ENCODE measurements at places on chromosomes 2 and 18.

- DNase-seq: no peak
Measured at GRCh38 chr2:12769492-12770105, 52.9 kb downstream of the TRIB2 start.

GRCh38 chr2:179551539-179552045 lies 287.0 kb upstream of the SESTD1 start:
- no peak for DNase-seq

DNA sequence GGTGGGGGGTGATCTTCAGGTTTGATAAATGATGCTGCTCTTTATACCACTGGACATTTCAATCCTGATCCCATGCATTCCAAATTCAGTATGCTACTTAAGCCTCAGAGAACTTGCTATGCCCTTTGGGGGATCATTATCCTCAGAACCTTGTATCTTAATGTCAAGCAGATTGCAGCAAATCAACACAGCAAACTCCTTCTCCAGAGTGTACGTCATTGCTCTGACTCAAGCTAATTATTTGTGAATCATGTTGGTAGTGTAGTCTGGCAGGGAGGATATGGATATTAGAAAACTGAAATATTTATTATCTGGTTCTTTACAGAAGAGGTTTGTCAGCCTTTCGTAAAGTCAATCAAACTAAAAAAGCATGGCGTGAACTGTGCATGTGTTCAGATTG lies 562.5 kb upstream of the FAM98A start:
- DNase-seq: no peak

GRCh38 chr2:9168821-9169221 lies 37.8 kb upstream of the ASAP2 start:
- DNase-seq: no peak

GRCh38 chr2:162261032-162261945 lies 18.0 kb upstream of the FAP start:
- peak; percentile 62 for DNase-seq

- DNase-seq: peak; percentile 85
Measured at GRCh38 chr2:174341293-174341994, 6.7 kb downstream of the SP9 start.

DNA sequence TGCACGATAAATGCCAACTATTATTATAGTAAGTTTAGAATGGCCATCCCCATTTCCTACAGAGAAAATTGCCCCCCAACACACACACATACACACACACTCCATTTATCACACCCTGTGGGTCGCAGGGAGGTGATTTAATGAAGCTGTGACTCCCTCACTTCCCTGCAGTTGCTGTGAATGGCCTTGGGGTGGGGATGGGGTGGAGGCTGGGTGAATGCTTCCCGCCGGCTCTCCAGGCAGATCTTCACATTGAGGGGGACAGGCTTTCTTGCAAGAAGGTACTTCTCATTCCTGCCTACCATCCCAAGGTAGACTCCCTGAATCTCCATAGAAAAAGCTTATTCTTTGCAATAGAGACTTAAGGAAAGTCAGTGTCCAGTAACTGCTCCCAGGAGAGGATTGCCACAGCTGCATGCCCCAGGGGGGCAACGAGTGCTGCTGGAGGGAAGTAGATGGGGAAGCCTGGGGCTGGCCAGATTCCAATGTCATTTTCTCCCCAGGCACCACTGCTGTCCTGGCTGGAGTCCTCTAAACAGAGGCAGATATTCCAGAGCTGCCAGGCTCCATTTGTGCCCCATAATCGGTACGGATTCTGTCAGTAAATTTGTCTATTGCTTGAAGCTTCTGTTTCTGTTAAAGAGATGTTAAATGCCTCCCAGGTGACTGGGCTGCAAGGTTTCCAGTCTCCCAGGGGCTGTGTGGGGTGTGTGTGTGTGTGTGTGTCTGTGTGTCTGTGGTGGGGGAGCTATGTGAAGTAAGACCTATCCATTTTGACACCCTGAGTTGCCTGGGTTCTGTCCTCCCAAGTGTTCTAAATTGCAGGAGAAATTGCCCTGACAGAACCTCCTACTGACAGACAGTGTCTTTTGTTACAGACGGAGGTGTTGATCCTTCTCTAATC lies 265.5 kb downstream of the SRBD1 start:
- no peak for DNase-seq

GRCh38 chr2:174527959-174528358 lies 41.1 kb upstream of the GPR155 start:
- no peak for DNase-seq

GRCh38 chr2:127365211-127365643 lies 22.5 kb downstream of the MAP3K2 start:
- DNase-seq: no peak

- no peak for DNase-seq
Measured at GRCh38 chr2:51011254-51011653, 20.7 kb downstream of the NRXN1 start.

- no peak for DNase-seq
Measured at GRCh38 chr2:54924121-54924520, 126.1 kb downstream of the RTN4 start.

GRCh38 chr18:68822926-68823325 lies 25.0 kb downstream of the CCDC102B start:
- no peak for DNase-seq

DNA sequence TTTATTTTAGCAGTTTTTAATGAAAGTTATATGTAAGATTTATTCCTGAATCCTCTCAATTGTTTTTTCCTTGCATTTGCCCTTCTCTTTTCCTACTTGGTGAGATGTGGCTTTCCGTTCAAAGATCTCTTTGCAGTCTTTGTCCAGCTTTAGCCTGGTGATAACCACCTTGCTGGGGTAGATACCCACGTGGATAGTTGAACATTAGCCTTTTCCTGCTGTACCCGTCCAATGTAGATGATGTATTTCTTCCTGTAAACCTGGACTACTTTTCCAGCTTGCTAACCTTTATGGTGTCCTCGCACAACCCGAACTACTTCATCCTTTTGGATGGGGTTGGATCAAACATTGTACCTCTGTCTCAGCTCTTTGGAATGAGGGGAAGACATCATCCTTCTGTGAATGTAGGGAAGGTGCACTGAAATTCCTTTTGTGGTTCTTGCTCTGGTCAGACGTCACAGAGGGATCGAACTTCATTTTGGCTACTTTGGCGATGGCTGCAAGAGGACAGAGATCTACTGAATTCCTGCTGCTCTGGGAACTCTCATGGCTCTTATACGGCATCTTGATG lies 293.2 kb upstream of the EPAS1 start:
- DNase-seq: no peak

GRCh38 chr18:67305466-67305865 lies 211.1 kb downstream of the DSEL start:
- peak; percentile 15 for DNase-seq

- DNase-seq: no peak
Measured at GRCh38 chr18:23986600-23987359, 27.8 kb upstream of the TTC39C start.

DNA sequence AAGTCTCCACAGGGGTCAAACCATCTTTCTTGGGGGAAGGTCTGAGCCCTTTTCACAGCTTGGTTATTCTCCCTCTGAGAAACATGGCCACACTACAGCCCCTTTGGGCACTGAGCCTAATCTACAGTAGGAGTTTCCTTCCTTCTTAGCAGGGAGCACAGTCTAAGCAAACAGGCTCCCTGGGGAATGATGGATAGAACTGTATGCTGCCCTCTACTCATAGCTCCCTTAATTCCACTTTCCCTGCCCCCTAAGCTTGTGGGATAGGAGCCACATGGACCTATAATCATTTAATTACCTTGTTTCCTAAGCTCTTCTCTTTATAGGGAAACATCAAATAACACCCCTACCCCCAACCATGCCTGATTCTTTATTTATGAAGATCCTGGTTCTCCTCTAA lies 442.1 kb upstream of the MEX3C start:
- no peak for DNase-seq

DNA sequence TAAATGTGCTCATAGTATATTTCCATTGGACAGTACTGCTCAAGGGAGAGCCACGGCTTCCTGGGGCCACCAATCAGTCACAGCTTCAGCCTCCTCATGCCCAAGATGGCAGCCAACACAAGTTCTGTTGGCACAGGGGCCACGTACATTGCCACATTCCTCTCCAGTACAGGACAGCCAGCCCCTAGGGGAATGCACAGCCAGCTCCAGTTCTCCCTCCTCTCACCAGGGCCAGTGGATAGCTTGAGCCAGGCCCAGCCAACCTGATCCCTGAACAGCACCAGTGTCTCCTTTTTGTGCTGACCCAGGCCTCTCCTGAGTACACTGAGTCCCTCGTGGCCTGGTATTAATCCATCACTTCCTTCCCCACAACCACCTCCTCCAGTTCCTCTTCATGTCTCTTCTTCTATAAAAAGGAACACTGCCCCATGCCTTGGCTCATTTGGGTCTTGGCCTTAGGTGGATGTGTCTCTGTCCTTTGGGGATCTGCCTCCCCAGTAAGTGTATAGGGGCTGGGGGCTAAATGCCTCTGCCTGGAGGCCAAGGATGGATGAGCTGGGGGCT lies 168.7 kb downstream of the TNS1 start:
- no peak for DNase-seq

DNA sequence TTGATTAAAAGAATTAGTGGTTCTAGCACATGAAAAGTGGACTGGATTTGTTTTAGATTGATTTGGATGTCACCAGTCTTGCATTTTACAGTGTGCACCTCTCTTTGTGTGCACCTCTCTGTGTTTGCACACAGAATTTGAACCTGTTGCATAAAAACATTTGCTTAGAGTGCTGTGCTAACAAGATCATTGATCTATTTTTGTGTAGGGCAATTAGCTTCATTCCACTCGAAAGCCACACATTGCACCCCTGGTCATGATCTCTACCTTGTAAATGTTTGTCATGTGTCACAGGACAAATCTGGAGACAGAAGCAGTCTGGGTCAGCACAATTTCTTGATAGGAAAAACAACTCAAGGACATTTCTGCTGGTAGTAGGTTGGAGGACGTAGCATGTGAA lies 258.7 kb upstream of the LINC00305 start:
- DNase-seq: no peak

DNA sequence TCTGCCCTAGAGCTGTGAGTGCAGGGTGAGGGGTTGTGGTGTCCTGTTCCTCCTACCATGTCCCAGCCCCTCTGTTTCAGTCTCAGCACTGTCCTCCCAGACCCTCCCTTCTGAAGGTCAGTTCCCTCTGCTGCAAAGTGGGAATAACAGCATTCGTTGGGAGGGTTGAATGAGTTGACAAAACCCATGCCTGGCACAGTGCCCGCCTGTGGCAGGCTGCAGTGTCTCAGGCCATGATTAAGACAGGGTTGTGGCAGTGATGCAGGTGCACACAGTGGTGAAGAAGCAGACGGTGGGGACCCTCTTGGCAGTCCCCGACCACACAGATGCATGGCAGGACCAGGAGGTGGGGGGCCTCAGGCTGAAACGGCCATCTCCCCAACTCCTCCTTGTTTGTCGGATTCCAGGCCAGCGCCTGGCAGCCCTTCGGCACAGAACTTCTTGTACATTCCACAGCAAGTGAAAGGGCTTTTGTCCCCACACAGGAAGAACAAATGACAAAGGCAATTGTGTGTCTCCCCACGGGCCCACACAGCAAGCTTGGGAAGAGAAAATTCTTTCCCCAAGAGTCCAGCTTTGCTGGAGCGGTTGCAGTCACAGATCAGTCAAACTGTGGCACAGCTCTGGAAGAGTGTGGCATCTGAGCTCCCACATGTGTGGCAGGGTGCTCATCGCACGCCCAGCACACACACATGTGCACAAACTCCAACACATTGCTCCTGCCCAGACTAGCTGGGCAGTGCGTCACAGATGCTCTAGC lies 92.0 kb upstream of the MSH2 start:
- DNase-seq: no peak

DNA sequence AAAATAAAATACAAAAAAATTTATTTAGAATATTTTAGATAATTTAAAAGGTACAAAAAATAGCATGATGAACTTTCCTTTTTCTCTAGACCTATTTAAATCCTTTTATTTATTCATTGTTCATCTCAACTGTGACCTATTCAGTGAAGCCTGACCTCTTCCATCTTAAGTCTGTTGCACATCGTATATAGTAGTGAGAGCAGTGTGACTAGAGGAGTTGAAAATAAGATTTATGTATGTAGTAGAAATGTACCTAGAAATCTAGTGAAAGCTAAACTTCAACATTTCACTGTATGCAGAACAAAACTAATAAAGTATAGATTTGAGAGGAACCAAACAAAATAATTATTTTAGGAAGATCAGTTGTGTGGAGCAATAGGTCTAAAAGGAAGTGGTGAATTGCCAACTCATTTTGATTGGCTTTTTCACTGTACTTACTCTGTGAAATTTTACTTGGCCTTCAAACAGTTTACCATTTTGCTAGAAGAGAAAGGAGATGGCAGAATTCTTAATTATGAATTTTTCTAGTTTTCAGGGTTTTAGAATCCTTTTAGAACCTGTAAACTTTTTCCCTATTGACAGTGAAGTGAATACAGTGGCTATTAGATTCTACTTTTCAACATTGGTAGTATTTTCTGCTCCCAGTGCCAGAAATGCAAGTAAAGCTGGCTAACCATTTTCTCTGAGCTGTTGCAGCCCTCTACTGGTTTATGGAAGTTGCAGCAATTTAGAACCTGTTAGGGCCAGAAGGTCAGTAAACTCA lies 11.0 kb downstream of the ANKRD12 start:
- DNase-seq: peak; percentile 53

GRCh38 chr2:217664761-217665160 lies 338.0 kb downstream of the TNS1 start:
- no peak for DNase-seq

DNA sequence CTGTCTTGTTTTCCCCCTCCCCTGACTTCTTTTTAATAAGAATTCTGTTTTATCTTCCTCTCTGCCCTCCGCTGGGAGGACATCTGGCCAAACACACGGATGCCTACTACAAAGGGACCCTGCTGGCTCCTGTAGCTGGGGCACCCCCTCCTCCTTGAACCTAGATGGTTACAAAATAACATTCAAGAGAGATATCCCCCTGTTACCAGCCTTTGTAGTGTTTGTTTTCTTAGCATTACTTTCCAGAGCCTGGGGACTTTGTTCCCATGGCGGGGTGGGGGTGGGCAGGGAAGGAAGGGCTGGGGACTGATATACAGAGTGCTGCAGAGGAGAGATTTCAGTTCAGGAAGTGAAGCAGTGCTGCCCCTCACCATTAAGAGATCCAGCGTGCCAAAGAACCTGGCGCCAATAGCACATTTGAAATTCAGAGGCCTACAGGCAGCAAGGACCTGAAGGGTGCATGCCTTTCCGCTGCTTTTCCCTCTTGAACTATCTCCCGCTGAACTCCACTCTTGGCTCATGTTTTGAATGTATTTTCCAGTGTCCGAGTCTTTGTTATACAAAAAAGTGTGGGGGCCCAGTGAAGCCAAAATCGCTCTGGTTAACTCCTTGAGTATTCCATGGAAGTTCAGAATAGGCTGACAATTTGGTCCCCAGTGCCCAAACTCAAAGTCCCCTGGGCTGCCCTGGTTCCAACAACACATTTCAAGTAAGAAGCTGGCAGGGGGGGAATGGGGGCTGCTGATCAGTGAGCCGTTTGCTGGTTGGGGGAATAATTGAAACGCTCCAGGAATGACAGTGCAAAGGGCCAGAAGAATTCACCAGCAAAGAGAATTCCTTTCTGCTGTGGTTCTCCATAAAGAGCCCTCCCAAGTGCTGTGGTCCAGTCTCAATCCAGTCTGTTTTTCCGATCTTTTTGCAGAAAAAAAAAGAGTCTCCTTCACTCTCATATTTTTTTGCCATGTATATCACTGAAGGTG lies 94.8 kb upstream of the THOC1 start:
- no peak for DNase-seq

- no peak for DNase-seq
Measured at GRCh38 chr2:146258071-146258470, 1586.8 kb upstream of the ACVR2A start.
